Activated T-cell treated with anti-CD3 and anti-CD28 coated beads, Interleukin-2, amount 50 U/mL, for 48 hours (primary cell): ENCODE measurements at places on chromosomes 5 and 9.

- DNase-seq, result no peak
Observed at GRCh38 chr5:169939731-169940130, 40.6 kb downstream of the INSYN2B start.

DNA sequence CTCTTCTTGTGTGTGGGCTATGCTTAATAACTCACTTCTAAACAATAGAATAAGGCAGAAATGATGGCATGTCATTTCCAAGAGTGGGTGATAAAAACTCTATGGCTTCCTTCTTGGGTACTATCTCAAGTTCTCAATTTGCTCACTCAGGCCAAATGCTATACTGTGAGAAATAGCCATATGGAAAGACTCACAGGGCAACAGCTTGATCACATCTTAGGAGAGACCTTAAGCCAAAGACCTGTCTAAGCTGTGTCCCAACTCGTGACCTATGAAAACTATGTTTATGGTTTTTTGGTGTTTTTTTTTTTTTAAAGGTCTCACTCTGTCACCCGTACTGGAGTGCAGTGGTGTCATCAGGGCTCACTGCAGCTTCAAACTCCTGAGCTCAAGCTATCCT lies 2.1 kb upstream of the UIMC1 start:
- DNase-seq, result no peak

DNA sequence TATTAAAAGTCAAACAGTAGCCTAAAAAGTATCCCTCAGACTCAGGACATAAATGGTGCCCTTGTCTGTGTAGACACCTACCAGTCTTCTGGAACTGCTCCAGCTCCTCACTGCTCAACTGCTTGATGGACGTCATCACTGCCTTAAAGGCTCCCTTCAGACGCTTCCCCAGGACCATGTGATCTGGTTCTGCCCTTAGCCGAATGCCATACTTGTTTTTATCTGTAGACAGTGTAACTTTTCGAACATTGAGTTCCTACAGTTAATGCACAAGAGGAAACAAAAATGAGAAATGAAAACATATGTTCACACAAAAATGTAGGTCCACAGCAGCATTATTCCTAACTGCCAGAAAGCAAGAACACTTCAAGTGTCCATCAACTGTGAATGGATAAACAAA lies 46.2 kb downstream of the IARS1 start:
- no peak for DNase-seq

DNA sequence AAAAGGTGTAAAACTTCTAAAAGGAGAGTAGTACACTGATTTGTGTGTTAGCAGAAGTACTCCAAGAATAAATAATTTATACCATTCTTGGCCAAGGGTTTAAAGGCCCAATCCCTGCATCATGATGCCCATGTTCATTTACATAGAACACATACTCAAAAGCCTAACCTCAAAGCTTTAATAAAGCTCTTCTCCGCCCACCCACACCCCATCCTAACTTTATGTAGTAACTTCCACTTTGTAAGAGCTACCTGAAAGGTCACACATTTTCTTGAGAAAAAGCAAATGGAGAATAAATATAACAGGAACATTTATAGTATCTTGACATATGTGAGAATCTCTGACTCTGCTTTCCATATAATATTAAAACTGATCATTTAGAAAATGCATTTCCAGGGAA lies 148.8 kb upstream of the FREM1 start:
- DNase-seq, result no peak

DNA sequence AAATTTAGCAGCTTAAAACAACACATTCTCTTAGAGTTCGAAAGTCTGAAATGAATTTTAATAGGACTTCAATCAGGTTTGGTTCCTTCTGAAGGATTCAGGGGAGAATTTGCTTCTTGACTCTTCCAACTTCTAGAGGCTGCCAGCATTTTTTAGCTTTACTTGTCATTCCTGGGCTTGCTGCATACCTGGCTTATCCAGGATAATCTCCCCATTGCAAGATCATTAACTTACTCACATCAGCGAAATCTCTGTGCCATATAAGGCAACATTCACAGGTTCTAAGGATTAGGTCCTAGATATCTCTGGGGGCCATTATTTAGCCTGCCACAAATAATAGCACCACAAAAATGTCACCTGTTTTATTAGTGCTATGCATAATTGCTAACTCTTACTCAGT lies 46.2 kb upstream of the PCSK5 start:
- DNase-seq, result no peak

DNA sequence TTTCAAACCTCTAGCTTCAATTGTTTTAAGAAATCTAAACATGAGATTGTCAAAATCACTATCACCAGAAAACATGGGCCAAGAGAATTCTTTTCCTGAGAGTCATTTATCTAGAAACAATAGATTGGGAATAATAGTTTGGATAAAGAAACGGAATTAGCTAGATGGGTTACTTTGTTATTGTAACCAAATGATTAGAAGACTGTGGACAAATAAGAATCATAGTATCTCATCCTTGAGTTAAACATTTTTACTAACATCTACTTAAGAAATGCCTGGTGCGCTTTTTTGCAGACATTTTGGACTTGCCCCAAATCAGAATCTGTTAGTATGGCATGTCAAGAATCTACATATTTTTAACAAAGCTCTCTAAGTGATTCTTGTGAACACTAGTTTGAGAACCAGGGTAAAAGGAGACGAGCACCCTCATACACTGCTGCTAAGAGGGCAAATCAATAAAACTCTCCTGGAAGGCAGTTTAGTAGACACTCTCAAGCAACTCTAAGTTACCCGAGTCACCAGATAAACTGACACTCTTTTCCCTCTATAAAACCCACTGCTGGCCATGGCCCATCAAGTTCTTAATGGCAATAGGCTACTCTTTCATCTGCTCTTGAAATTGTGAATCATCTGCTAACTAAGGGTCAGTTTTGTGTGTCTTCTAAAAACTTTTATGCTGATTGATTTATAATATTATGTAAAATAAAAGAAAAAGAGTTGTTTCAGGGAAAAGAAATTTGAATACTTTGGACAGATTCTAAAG lies 39.1 kb downstream of the TPD52L3 start:
- DNase-seq, result no peak

DNA sequence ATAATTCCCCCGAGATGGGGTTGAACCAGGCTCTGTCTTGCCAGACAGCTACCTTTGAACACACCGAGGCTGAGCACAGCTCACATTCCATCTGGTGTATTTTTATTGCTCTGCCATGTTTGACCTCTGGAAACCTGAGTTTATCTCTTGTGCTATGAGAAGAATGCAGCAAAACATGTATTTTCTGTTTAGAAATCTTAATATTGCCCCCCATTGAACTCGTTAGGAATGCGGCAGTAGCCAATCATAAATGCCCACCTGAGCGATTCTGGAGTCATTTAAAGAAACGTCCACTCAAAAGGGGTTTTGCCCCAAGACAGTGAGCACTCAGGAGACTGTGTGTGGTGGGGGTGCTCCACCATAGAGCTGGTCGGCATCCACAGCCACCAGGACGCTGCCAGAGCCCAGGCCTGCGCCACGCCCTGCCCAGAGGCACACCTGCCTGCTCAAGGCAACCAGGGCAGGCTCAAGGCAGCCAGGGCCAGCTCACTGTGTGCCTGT lies 26.9 kb downstream of the FGD3 start:
- no peak for DNase-seq

DNA sequence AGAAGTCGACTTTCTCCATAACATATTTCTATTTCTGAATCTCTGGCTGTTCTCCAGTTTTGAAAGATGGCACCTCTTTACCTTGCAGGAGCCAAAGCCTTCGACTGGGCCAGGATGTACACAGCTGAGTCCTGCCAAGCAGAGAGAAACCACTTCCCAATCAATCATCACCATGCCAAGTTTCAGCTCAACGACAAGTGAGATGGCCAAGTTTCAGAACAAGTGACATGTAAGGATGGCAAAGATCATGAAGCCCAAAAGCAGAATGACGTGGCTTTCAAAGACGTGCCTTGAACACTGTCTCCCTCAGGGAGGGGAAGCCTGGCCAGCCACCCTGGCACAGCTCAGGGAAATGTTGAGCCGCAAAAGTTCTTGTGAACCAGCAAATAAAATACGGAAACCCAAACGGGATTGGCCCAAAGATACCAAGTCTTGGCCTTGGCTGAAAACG lies 17.7 kb downstream of the STK10 start:
- DNase-seq, result peak; percentile 41

GRCh38 chr5:39208471-39208870 lies 10.9 kb downstream of the FYB1 start:
- DNase-seq, result peak; percentile 62
